ENCODE measurements at places on chromosomes 7 and 10.

GRCh38 chr7:115933471-115933870 is 97.1 kb downstream of the TFEC start:
- no peak for DNase-seq

- no peak for DNase-seq
These were observed 108.1 kb downstream of the BMPER start for GRCh38 chr7:34013421-34013820.

DNA sequence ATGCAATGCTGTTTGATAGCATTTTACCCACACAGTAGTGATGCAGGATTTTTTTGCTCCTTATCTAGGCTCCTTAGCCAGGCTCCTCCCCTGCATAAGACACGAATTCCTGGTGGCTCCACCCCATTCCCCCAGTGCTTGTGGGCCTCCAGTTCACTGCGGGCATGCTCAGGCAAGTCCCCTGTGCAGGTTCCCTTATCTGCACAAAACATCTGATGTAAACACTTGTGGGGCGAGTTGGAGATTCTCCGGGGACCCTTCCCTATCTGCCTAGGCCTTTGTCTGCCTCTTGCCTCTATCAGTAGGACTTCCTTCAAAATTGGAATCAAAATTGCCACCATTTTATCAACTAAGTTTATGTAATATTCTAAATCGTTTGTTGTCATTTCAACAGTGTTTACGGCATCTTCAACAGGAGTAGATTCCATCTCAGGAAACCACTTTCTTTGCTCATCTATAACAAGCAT is 5.4 kb upstream of the STK17A start:
- DNase-seq: no peak

GRCh38 chr7:96238976-96239766 is 82.7 kb downstream of the SLC25A13 start:
- no peak for DNase-seq

DNA sequence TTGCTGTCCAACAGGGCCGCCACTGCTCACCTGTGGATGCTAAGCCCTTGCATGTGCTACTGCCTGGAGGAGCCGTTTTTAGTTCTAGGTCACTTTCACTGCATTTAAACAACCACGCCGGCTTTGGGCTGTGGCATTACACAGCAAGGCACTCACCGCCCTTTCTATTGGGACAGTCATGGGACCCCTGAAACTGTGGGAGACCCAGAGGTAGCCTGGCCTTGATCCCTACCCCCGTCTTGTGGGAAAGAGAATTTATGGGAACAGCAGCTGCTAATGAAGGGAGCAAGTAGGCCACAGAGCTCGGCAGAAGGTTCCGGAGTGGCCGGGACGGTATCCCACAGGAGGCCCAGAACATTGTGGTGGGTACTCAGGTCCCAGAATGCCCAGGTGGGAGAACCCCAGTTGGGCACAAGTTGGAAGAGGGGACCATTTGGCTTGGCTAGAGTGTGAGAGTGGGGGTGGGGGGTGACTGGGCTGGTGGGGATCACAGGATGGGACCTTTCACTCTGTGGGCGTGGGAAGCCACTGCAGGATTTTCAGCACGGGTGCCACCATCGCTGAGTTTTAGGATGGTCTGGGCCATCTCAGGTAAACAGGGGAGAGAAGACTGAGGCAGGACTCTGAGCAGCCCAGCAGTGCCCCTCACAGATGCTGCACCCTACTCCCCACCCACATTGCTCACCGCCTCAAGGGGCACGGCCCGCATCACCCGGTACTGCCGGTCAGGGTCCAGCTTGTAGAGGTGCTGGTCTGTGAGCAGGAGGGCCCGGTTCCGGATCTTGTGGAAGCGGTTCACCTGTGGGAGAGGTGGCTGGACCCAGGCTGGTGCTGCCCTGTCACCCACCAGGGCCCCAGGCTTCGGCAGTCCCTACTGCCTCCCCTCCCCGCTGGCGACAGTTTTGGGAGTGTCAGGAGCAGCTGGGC is 15.2 kb downstream of the MYO1G start:
- no peak for DNase-seq

GRCh38 chr7:449324-450019 is 70.2 kb downstream of the PDGFA start:
- DNase-seq: no peak

DNA sequence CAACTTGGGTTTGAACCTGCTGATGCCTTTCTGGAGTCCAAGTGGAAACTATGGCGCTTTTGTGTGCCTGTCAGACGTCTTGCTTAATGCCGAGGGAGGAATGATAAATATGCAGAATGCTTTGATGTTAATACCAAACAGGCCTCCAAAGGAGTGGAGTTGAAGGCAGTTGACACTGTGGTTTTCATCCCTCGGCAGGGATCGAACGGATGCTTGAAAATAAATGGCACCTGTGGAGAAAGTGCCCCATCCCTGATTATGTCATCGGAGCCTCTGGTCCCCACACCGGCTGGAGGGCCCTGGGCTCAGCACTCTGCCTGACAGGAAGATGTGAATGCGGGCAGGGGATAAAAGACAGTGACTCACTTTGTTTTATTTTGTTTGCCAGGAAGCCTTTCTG is 148.7 kb upstream of the GPR26 start:
- DNase-seq: no peak

GRCh38 chr10:77711683-77712049 is 74.1 kb upstream of the KCNMA1 start:
- DNase-seq: no peak

DNA sequence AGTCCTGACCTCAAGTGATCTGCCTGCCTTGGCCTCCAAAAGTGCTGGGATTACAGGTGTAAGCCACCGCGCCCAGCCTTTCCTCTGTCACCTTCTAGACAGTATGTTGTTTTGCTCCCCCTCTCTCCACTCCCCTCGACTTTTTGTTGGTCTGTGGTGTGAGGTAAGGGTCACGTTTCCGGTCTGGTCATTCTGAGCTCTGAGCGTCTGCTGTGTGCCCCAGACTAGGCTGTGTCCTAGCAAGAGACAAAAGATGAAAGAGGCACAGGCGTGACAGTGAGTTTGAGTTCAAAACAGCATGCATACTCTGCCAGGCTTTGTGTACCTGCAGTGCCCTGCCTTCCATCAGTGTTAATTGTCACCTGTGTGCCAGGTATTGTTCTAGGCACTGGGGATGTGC is 87.4 kb upstream of the PPIF start:
- no peak for DNase-seq

DNA sequence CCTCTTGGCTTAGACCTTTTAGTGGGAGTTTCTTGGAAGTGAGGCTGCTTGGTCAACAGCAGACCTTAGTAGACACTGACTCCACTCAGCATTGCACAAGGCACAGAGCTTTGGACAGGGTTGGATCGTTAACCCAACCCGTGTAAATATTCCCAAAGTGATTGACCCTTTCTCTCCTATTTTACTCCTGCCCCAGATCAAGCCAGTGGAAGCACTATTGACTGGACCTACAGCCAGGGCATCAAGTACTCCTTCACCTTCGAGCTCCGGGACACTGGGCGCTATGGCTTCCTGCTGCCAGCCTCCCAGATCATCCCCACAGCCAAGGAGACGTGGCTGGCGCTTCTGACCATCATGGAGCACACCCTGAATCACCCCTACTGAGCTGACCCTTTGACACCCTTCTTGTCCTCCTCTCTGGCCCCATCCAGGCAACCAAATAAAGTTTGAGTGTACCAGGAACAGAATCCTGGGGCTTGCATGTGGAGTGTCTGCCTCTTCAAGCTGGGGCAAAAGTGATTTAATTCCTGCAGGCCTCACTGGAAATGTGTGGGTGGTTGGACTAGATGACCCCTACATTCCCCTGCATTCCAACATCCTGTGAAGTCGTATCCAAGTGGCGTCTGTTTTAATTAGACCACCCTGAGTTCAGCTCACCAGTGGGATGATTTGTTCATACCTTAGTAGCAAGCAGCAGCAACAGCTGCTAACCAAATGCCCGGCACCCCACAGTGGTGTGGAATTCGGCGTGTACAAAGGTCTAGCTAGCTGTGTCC is 7.5 kb downstream of the CPA1 start:
- no peak for DNase-seq

DNA sequence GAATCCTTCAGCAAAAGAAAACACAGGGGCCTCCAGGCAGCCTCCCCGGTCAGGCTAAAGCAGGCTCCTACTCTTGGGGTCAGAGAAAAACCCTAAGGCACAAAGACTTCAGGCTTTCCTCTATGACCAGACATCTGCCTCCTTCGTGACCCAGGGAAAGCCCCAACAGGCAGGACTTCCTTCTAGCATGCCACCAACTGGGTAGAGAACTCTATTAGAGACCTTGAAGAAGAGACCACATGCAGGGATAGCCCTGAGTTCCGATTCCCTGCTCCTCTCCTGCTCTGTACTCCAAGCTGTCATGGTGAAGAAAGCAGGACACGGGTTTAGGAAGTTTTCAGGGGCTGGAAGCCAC is 1.3 kb downstream of the TRPV6 start:
- DNase-seq: no peak
